ENCODE measurements at places on chromosomes 13 and 19.

- no peak for DNase-seq
Measured at GRCh38 chr19:5049561-5049960, 80.6 kb downstream of the KDM4B start.

DNA sequence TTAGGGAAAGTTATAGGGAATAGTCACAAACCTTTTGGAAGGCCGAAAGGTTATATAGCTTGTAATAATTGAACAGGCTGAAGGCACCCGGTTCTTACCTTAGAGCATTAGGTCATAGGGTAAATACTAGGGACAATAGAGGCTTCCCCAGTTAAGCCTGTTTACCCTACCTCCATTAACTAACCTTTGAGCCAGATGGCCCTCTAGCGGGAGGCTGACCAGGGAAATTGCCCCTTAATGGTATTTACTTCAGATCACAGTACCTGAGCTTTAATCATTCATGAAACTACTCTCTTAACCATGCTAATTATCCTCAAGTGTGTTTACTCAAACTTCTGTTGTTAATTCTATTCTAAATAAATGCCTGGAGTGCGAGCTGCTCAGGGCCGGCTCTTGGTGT lies 20.4 kb upstream of the ZNF83 start:
- no peak for DNase-seq

DNA sequence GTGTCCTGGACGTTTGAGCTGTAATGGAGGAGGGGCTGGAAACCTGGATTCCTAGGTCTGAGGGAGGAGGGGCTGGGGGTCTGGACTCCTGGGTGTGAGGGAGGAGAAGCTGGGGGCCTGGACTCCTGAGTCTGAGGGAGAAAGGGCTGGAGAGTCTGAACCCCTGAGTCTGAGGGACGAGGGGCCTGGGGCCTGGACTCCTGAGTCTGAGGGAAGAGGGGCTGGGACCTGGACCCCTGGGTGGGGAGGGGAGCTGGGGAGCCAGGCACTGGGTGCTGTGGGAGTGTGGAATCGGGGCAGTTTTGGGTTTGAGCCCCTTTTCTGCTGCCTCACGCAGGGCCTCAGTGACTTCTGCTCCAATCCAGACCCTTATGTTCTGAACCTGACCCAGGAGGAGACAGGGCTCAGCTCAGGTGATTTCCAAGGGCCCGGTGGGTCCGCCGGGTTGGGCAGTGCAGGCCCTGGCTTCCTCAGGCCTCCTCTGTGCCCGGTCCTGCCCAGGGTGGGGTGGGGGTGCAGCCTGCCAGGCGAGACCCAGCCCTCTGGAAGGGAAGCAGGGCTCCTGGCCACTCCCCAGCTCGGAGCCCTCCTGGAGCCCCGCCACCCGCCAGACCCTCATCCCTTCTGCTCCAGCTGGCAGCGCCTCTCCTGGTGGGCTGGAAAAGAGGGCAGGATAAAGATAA lies 14.4 kb downstream of the TTYH1 start:
- DNase-seq: no peak

DNA sequence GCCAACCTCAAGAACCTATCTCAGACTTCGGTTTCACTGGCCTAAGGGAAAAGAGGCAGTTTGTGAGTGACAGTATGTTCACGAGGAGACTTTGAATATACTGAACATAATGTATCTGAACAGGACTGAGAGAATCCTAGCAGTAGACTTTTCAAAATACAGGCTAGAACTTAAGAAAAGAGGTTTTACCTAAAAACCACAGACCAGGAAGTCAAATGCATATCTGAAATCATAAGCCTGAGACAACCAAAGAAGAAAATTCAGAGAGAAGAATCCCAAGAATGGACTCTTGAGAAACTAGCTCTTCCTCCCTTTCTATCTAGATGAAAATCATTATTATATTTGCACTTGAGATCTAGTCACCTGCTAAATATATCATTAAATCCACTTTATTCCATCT lies 17.6 kb downstream of the MYCBP2 start:
- DNase-seq: no peak

- peak; percentile 74 for DNase-seq
Measured at GRCh38 chr13:65497265-65497664, 1732.9 kb downstream of the PCDH9 start.

GRCh38 chr13:37685206-37685605 lies 86.6 kb upstream of the POSTN start:
- DNase-seq: peak; percentile 26

DNA sequence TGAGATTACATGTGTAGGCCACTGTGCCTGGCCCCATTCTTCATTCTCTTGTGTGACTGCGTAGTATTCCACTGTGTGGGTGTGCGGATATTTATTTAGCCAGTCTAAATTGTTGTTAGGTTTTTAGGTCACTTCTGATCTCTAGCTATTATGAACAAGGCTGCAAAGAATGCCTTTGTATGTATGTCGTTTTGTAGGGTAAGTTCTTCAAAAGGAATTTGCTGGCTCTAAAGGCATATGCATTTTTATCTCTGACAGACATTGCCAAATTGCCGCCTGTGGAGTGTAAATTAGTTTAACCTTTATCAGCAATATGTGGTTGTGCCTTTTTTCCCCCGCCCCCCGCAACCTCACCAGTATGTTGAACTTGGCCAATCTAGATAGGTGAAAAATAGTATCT lies 30.3 kb upstream of the EHD2 start:
- no peak for DNase-seq

- no peak for DNase-seq
Measured at GRCh38 chr13:113926951-113927660, 46.8 kb downstream of the C13orf46 start.

DNA sequence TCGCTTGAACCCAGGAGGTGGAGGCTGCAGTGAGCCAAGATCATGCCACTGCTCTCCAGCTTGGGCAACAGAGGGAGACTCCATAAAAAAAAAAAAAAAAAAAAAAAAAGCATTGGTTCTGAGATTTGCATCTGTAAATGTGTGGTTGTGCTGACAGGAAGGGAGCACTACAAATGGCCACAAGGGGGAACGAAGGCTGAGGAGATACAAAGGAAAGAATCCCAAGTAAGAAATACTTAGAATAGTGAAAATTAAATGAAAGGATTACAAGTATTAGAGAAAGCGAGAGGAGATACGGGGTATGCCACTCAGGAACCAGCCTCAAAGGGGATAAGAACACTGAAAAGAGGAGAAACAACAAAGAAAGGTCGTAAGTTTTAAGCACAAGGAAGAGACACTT lies 284.9 kb downstream of the KLF12 start:
- peak; percentile 35 for DNase-seq

DNA sequence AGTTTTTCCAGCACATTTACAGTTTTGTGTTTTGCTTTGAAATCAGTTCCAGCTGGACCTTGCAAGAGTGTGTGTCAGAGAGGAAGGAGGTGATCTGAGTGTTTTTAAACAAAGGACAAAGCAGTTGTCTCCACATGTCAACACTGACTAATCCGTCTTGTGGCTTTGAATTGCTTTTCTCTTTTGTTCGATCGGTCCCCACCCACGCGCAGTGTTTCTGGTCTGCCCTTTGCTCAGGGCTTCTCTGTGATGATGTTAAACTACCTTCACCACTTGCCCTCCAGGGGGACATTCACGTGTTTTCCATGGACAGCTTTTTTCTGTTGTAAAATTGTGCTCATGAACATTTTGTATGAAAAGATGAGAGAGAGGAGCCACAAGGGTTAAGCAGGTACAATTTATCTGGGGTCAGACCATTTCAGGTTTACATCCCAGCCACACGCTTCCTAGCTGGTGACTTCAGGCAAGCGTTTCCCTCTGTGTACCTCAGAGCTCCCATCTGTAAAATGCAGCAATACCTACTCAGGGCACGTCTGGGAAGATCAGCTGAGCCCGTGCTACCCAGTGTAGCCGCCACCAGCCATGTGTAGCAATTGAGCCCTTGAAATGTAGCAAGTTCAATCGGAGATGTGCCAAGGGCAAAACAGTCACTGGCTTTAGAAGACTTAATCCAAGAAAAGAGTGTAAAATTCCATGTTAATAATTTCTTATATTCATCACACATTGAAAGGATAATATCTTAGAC lies 13.5 kb upstream of the PLA2G4C start:
- DNase-seq: peak; percentile 47

- peak; percentile 48 for DNase-seq
Measured at GRCh38 chr13:43835701-43836100, 43.8 kb downstream of the CCDC122 start.

DNA sequence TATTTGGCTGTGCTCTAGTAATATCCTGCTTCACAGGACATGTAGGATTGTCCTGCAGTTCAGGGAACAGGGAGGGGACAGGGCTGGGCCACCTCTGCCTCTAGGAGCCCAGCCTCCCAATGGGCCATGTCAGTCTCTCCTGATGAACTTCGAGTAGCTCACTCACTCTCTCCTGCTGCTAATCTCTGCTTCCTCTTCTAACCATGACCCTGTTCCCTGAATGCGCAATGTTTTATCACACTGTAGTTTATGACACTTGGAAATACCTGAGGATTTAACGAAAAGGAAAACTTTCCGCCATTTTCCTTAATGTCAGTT lies 9.2 kb downstream of the PARP4 start:
- no peak for DNase-seq

- DNase-seq: no peak
Measured at GRCh38 chr13:21615427-21615826, 11.5 kb upstream of the MICU2 start.

DNA sequence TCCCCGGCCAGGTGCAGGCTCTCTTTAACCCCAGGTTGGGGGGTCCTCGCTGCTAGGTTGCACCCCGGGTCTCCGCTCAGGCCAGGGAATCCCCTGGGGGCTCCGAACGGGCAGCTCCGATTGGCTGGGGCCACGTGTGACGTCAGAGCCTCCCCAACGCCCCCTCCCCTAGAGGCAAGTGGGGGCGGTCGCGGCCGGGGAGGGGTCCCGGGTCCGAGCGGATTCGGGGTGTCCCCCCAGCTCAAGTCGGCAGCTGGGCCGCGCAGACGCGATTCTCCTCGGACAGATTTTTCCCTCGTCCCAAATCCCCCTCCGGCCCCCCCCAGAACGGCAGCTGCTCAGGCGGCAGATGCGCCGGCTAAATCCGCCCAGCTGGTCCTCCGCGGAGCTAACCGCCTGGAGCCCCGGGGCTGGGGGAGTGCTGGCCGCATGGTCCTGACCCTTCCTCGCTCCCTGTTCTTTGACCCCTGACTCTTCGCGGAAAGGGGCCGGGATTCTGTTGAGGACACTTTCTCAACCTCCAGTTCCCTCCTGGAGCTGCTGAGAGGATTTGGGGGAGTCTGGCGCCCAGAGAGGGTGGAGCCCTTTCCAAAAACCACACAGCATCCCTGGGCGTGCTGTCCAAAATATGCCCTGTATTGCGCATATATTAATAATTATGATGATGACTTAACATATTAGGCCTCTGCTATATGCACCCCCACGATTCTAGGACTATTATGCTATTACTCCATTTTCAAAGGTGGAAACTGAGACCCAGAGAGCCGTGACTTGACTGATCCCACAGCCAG lies 25.4 kb upstream of the SEMA6B start:
- no peak for DNase-seq

- DNase-seq: peak; percentile 32
Measured at GRCh38 chr19:49338691-49339300, 3.6 kb downstream of the CD37 start.

DNA sequence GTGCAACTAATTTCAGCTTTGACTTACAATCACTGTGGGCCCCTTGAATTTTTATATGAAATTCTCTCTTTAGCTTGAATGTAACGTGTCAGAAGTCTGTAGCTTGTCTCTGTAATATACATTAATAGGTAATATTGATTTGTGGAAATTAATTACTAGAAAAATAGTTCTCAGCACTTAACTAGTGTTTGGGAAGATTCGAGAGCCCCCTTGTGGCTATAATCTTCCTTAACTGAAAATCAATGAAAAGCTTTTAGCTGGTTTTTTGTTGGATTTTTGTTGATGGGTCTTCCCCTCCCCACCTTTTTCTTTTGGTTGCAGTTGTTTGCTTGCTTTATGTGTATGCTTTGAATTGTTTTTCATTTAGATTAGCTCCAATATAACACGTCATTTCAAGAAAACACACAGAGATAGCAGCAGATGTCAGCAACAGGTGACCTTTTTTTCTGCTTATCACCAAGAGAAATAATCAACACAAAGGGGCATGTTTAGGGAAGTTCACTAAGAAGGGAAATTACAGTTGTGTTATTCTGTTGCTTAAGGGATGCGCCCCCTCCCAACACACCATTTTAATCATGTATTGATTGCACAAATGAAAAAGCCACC lies 176.8 kb downstream of the OXGR1 start:
- DNase-seq: peak; percentile 11

- no peak for DNase-seq
Measured at GRCh38 chr19:8681345-8682029, 17.1 kb downstream of the ACTL9 start.

GRCh38 chr19:36747750-36748149 lies 24.9 kb downstream of the ZNF850 start:
- no peak for DNase-seq

- DNase-seq: no peak
Measured at GRCh38 chr19:29804493-29804892, 7.3 kb upstream of the CCNE1 start.

- peak; percentile 33 for DNase-seq
Measured at GRCh38 chr13:50635504-50635903, 208.0 kb downstream of the DLEU7 start.

- DNase-seq: no peak
Measured at GRCh38 chr19:11735375-11735774, 3.4 kb downstream of the ZNF823 start.

DNA sequence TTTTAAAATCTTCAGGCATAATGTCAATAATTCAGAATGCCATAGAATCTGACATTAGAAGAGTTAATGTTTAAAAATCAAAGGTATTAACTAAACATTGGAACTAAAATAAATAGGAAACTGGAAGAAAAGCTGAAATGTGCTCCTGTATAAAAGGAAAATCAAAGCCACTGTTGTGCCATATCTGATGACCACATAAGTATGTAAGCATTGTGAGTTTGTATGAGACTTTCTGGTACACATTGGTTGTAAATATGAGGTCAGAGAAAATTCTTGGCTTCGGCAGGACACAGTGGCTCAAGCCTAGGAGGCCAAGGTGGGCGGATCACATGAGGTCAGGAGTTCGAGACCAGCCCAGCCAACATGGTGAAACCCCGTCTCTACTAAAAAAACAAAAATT lies 48.3 kb upstream of the INTS6 start:
- no peak for DNase-seq

DNA sequence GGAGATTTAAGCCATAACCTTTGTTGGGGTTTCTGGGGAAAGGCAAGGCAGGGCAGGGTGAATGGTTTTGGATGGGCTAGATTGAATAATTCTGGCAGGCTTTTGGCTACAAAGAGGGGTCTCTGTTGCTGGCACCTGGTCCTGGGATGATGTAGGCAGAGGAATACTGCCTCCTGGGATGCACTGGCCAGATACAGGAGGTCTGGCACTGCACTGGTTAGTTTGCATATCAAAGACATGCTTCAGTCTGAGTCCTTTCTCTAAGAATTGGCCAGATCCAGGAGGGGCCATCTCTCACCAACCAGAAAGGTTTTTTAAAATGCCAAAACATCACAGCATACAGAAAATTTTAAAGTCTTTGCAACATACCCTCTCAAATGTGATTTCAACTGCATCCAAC lies 8.0 kb upstream of the MEDAG start:
- no peak for DNase-seq
